T-cell (primary cell): ENCODE measurements at places on chromosomes 4 and X. TPM values are rescaled to one million over a fixed set of nuclear protein-coding genes. Genes with fewer than 3 reads are reported as not detected.

DNA sequence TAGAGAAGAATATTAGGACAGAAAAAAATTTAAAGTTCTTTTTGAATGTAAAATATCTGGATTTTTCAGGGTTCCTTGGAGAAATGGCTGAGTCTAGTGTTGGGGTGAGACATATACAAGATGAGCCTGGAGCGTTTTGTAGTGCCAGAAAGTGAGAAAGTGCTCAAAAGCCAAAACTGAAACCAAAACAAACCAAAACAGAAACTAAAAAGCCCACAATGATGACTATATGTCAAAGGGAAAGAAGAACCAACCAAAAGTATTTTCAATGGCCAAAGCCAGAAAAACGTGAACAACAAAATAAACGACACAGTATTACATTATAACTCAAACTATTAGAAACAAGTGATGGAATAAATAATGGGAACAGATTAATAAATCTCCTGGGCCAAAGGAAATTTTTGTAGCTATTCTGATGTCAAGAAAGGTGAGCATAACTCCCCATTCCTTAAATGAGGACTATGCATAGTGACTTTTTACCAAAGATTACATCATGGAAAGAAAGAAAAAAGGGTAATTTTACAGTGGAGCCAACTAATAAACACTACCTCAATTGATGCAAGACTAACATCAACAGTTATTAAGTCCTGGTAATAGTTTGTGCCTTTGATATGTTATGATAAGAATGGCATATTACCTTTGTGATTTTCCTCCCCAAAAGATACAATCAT, 1137.6 kb downstream of the C4orf33 start:
- H3K27me3 ChIP-seq = no peaks in the 10 kb centered on the region
- no peak overlapping the region for H3K4me3 ChIP-seq
- no peaks in the 10 kb centered on the region for H3K4me1 ChIP-seq
- no peak overlapping the region for H3K27ac ChIP-seq

- H3K27ac ChIP-seq = no peak overlapping the region
- DNase-seq = no peak
- H3K4me1 ChIP-seq = peaks cover 24% of the 10 kb centered on the region
- H3K4me3 ChIP-seq = no peak overlapping the region
- no peaks in the 10 kb centered on the region for H3K27me3 ChIP-seq
Observed at GRCh38 chr4:38334791-38335190, 329.2 kb upstream of the KLF3 start.

DNA sequence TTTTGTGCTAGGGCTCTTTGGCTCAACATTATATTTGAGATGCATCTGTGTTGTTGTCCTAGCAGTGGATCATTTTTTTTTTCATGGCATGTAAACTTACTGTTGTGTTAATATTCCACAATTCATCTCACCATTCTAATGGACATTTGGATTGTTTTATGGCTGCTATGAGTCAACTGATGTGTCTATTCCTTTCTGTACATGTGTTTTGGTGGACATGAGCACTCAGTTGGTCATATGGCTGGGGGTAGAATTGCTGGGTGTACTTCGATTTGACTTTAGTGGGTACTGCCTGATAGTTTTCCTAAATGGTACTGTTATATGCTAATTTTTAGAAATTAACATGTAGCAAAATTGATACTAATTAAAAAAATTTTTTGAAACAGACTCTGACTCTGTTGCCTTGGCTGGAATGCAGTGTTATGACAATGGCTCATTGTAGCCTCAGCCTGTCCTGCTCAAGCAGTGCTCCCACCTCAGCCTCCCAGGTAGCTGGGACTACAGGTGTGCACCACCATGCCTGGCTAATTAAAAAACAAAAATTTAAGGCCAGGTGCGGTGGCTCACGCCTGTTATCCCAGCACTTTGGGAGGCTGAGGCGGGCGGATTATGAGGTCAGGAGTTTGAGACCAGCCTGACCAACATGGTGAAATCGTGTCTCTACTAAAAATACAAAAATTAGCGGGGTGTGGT, 9.0 kb downstream of the FAM193A start:
- H3K4me3 ChIP-seq = no peak overlapping the region
- H3K4me1 ChIP-seq = no peaks in the 10 kb centered on the region
- DNase-seq = no peak

GRCh38 chr4:13329963-13330362, 154.2 kb downstream of the RAB28 start:
- H3K27me3 ChIP-seq = no peaks in the 10 kb centered on the region
- no peaks in the 10 kb centered on the region for H3K4me1 ChIP-seq
- no peak for DNase-seq
- H3K36me3 ChIP-seq = no peaks in the 10 kb centered on the region
- H3K4me3 ChIP-seq = no peak overlapping the region

DNA sequence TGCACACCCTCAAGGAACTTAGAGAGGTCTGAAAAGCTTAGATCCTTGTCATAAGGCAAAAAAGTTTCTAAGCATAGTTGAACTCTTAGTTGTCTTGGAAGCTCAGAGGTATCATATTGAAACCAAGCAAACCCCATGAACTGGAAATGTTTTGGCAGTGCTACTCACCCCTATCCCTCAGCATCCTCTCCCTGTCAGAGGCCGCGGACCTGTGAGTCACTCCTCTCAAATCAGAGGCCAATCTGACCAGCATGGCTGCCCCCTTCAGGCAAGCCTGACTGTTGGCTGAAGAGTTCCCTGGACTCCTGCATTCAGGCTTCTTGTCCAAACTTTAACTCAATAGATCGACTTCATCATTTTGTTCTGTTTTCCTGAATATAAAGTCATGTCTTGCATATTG, 69.4 kb downstream of the KCNIP4 start:
- no peaks in the 10 kb centered on the region for H3K36me3 ChIP-seq
- no peaks in the 10 kb centered on the region for H3K27me3 ChIP-seq
- no peak for DNase-seq
- no peaks in the 10 kb centered on the region for H3K4me1 ChIP-seq

- no peak for DNase-seq
- no peaks in the 10 kb centered on the region for H3K36me3 ChIP-seq
- H3K4me3 ChIP-seq = no peak overlapping the region
Observed at GRCh38 chr4:124682384-124682783, 30.1 kb downstream of the ANKRD50 start.

DNA sequence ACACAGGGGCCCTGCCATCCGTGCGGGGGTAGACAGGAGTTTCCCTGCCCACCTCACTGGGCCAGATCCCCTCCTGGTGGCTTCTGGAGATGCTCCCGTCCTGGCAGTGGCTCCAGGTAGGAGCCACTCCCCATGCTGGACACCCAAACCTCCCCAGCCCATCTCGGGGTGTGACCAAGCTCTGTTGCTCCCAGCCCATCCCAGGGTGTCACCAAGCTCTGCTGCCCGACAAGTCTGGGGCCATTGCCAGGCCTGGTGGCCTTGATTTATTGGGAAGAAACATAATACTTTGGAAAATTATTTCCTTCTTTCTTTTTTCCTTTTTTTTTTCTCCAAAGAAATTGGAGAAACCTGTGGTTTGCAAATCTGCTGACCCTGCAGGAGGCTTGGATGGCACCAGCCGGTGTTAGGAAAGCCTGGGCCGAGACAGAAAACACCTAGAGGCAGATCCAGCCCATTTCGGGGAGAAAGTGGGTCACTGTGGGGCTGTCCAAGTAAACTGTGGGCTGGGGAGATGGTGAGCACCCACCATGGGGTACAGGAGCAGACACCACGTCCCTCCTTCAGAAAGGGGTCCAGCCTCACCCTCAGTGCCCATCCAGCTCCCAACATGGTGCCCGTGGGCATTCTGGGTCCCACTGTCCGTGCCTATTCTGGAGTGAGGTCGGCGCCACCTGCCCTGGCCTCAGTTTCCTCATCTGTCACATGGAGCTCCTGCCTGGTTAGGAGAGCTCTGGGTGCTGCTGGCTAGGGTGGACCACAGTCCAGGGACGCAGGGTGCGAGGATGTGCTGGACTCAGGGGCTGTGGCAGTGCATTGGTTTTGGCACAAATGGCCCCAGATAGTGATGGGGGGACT, 59.4 kb upstream of the ADRA2C start:
- H3K4me1 ChIP-seq = no peaks in the 10 kb centered on the region
- H3K27me3 ChIP-seq = no peaks in the 10 kb centered on the region
- H3K4me3 ChIP-seq = no peak overlapping the region
- no peak overlapping the region for H3K27ac ChIP-seq

GRCh38 chrX:110321670-110322069, 3.8 kb upstream of the AMMECR1 start:
- no peaks in the 10 kb centered on the region for H3K36me3 ChIP-seq
- H3K4me1 ChIP-seq = no peaks in the 10 kb centered on the region
- H3K4me3 ChIP-seq = no peak overlapping the region
- DNase-seq = no peak

- no peaks in the 10 kb centered on the region for H3K4me1 ChIP-seq
- DNase-seq = no peak
- no peaks in the 10 kb centered on the region for H3K27me3 ChIP-seq
- no peaks in the 10 kb centered on the region for H3K36me3 ChIP-seq
Observed at GRCh38 chr4:156695163-156695562, 276.4 kb downstream of the PDGFC start.

DNA sequence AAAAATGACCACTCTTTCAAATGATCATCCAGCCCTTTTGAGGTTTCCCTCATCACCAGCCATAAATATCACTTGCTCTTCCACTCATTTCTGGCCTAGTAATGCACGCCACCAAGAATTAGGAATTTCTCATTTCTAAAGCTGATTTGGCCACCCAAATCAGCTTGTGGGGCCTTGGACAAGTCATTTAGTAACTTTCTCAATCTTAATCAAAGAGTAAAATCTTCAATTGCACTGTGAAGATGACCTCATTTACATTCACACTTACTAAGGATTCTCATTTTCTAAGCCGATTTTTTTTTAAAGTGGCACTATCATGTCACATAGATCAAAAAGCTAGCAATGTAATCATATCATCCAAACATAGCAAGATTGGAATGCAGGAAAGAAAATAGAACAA, 150.0 kb upstream of the HHIP start:
- H3K36me3 ChIP-seq = no peaks in the 10 kb centered on the region
- no peaks in the 10 kb centered on the region for H3K4me1 ChIP-seq
- H3K4me3 ChIP-seq = no peak overlapping the region
- H3K27me3 ChIP-seq = no peaks in the 10 kb centered on the region

- peaks cover 2% of the 10 kb centered on the region for H3K27me3 ChIP-seq
- no peak overlapping the region for H3K27ac ChIP-seq
- H3K4me1 ChIP-seq = no peaks in the 10 kb centered on the region
- no peaks in the 10 kb centered on the region for H3K36me3 ChIP-seq
- no peak overlapping the region for H3K4me3 ChIP-seq
Observed at GRCh38 chr4:24453951-24454350, 130.4 kb downstream of the DHX15 start.

- H3K4me1 ChIP-seq = no peaks in the 10 kb centered on the region
- no peak overlapping the region for H3K4me3 ChIP-seq
- no peaks in the 10 kb centered on the region for H3K27me3 ChIP-seq
- no peak overlapping the region for H3K27ac ChIP-seq
- H3K36me3 ChIP-seq = peaks cover 33% of the 10 kb centered on the region
- DNase-seq = no peak
Observed at GRCh38 chrX:2484721-2485648, 15.8 kb downstream of the DHRSX start.

DNA sequence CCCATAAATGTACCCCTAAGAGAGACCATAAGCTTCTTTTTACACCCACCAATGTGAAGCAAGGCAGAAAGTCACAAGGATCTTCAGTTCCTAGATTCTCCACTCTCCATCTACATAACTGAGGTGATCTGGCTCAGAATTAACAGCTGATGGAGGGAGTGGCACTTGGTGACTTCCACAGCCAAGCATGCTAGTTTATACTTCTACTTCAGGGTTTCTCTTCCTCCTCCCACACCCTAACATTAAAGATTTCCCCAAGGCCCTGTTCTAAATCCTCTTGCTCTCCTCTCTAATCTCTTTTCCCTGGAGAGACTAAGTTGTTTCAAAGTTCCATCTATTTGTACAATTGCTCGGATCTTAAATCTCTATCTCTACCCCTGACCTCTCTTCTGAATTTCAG, 81.1 kb downstream of the MBNL3 start:
- no peaks in the 10 kb centered on the region for H3K27me3 ChIP-seq
- H3K4me3 ChIP-seq = no peak overlapping the region
- no peaks in the 10 kb centered on the region for H3K4me1 ChIP-seq
- no peak for DNase-seq
- H3K27ac ChIP-seq = no peak overlapping the region

DNA sequence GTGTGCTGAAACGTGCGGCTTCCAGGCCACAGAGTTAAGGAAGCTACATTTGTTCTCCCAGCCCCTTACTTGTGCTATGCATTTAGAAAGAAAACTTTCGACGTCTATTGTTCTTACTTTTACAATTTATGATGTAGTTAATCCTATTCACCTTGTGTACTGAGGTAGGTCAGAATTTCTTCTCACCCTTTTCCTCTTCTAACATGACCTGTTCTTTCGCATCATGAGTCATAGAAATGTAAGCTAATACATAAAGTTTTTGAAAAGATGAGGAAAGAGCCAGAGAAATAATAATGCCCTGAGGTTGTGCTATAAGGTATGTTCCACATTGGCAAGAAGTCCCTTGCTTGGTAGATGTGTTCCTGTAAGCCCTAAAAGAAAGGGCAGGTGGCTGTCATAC, 298.3 kb downstream of the TRIML1 start:
- H3K27me3 ChIP-seq = no peaks in the 10 kb centered on the region
- no peak for DNase-seq
- no peak overlapping the region for H3K27ac ChIP-seq

DNA sequence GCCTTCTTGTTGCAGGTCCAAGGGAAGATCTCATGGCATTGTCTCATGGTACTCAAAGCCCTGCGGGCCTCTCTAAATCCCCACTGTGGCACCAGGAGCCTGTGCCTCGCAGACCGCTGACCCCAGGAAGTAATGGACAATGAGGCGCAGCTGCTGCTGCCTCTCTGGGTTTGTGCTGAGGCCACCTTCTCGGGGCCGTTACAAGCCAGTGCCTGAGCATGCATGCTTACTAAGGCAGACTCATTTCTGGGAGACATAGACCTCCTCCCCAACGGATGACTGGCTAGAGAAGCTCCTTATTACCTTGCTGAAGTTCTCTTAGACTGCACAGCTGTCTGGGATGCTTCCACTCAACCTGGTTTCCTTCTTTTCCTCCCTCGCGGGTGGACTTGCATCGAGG, 1.3 kb downstream of the BDH2 start:
- no peaks in the 10 kb centered on the region for H3K27me3 ChIP-seq
- DNase-seq = no peak
- peaks cover 12% of the 10 kb centered on the region for H3K4me1 ChIP-seq
- peaks cover 3% of the 10 kb centered on the region for H3K36me3 ChIP-seq

Gene SLC38A5
- total RNA-seq = 35.7 TPM

Gene DCLK2
- 0.35 TPM for total RNA-seq

Gene NOP14
- total RNA-seq = 48.1 TPM

Gene CLIC2
- total RNA-seq = 0.83 TPM

Gene RHOXF1
- 0.69 TPM for total RNA-seq

Gene DACH2
- total RNA-seq = not detected

Gene PROM1
- total RNA-seq = 0.38 TPM

Gene PAGE1
- not detected for total RNA-seq

Gene MGAT4D
- not detected for total RNA-seq

Gene LGI2
- total RNA-seq = not detected
